ENCODE measurements at places on chromosomes 6 and 20.

- DNase-seq, result no peak
Measured at GRCh38 chr20:9196110-9196509, 127.2 kb downstream of the PLCB4 start.

DNA sequence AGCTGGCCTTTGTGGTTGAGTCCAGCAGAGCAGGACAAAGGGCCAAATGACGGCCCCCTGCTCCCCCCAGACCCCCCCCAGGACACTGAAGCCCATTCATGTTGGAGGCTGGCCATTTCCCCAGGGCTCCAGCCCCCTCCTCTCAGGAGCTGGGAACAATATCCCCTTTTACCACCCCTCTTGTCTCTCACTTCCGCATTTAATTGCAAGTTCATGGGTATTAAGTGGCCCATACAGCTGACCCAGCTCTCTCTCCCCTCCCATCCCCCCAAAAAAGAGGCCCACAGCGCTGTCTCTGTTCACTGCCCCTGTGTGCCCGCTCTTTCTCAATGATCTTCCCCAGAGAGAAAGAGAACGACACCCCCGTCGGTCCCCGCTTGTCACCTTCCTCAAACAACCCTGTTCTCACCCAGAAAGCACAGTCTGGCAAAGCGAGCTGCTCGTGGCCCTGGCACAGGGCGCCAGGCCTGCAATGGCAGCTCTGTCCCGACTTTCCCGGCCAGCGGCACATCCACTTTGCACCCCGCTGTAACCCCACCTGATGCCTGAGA is 30.4 kb downstream of the PREX1 start:
- peak; percentile 42 for DNase-seq

- no peak for DNase-seq
Measured at GRCh38 chr6:4727671-4728435, 48.4 kb upstream of the CDYL start.

- DNase-seq, result no peak
Measured at GRCh38 chr6:89190741-89191140, 26.4 kb downstream of the GABRR1 start.

DNA sequence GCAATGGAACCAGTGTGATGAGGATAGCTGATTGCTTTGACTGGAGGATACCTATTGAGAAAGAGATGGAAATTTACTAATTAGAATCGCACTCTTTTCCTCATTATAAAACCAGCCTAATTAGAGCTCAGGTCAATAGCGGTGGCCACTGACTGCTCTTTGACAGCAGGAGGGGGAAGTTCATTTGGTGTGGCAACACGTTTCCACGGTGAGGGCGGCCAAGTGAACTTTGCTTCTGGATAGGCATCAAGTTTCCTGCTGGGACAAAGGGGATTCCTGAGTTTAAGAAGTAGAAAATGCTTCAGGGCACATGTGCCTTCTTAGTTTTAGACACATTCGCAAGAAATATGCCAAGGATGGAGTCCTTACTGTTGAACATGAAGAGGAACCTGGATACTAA is 145.3 kb upstream of the NRN1 start:
- no peak for DNase-seq

DNA sequence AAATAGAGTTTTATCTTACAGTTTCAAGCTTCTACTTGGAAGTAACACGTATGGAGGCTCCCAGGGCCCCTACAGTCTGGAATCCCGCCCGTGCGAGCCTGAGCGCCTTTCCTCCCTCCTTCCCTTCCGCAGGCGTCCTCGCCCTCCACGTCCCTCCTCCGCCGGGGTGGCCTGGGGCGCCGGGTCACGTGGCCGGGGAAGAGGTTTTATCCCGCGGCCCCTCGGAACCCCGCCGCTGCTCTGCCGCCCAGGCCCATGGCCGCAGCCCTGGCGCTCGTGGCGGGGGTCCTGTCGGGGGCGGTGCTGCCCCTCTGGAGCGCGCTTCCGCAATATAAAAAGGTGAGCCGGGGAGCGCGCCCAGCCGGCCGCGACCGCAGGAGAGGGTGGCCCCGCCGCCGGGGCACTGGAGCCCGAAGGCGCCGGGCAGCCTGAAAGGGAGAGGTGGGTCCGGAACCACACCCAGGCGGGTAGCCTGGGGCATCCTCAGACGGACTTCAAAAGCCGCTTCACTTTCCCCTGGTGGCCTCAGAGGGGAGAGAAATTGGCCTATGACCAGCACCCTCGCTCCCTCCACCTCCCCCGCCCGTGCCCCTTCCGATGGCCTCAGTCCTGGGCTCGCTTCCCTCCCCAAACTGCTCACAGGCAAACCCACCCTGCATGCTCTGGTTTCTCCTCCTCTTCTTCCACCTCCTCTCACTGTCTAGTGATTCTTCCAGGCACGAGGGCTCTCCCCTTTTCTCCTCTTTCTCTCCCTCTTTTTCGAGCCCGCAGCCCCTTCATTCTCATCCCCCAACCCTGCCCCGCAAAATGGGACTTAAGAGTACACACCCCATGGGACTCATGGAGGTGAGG is at the start of gene CLPSL2:
CLPSL2 (plus strand) TSS at position 235 of the 852 bp plus-strand sequence; CDS start at position 256, 21 bp downstream.
- no peak for DNase-seq

GRCh38 chr6:122548281-122548680 is 61.9 kb upstream of the PKIB start:
- no peak for DNase-seq

- no peak for DNase-seq
Measured at GRCh38 chr6:116010386-116010785, 50.3 kb downstream of the FRK start.

DNA sequence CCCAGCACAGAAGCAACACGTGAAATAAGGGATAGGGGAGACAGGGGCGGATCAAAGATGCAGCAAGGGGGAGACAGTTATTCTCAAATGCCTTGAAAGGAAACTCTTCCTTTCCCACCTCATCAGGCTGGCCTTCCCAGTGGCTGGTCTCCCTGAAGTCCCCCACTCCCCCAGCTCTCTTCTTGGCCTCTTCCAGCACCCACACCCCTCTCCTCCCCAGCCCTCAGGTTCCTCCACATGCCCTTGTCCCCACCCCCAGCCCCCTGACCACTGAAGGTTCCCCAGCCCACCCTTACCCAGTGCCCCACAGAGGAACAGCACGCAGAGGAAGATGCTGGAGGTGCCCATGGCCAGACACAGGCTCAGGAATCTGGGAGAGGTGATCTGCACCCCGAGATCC is 1.7 kb upstream of the LY6G6D start:
- no peak for DNase-seq

- no peak for DNase-seq
Measured at GRCh38 chr20:31838646-31839292, 6.6 kb downstream of the FOXS1 start.

- no peak for DNase-seq
Measured at GRCh38 chr20:12383821-12384220, 466.1 kb downstream of the BTBD3 start.

GRCh38 chr20:14384416-14385175 is 47.2 kb upstream of the FLRT3 start:
- no peak for DNase-seq

DNA sequence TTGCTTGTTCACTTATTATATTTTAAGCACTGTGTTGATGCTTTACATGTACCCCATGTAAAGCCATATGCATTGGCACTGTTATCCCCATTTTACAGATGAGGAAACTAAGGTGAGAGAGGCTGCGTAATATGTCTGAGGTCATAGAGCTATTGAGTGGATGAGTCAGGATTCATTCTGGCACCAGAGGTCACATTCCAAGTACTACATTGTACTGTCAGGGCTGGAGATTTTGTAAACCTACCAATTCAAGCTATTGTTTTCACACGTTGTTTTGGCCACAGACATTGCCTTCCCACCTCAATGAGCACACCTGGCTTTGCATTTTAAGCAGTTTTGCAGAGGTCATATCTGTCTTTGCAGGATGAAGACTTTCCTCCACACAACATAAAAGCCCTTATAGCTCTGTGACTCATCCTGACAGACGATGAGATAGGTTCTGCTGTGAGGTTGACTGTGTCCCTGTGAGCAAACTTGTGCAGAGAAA is 33.2 kb downstream of the ANKS1A start:
- DNase-seq, result no peak

- DNase-seq, result no peak
Measured at GRCh38 chr6:98724537-98724936, 109.8 kb upstream of the POU3F2 start.

GRCh38 chr6:106037060-106037459 is 49.1 kb upstream of the PRDM1 start:
- no peak for DNase-seq

DNA sequence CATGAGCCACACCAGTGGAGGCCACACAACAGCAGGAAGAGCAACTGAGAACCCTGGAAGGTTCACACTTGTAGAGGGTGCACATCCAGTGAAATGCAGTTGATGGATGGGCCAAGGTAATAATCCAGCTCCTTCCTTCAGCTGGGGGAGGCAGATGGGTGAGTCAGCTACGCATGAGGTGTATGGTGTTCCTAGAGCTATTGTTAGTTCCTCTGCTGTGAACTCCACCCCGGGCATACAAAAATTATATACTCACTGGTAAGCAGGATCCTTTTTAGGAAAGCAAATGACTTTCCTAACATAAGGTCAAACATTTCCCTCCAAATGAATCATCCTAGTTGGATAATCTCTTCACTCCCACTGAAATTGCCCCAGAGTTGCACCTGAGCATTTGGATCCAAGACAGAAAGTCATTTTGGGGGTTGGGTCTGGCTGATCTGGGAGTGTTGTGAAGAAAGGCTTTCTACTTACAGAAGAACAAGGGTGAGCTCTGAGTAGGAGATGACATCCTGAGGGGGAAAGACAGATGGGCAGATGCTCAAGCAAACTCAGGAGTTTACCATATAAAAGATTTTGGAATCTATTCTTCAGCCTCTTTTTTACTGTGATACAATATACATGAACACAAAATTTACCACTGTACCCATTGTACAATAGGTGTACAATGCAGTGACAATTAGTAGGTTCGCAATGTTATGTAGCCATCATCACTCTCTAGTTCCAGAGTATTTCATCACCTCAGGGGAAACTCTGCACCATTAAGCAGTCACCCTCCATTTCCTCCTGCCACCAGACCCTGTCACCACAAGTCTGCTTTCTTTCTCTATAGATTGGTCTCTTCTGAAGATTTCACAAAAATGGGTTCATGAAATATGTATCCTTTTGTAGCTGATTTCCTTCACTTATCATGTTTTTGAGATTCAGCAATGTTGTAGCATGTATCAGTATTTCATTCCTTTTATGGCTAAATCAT is 11.1 kb downstream of the HLA-F start:
- DNase-seq, result no peak

DNA sequence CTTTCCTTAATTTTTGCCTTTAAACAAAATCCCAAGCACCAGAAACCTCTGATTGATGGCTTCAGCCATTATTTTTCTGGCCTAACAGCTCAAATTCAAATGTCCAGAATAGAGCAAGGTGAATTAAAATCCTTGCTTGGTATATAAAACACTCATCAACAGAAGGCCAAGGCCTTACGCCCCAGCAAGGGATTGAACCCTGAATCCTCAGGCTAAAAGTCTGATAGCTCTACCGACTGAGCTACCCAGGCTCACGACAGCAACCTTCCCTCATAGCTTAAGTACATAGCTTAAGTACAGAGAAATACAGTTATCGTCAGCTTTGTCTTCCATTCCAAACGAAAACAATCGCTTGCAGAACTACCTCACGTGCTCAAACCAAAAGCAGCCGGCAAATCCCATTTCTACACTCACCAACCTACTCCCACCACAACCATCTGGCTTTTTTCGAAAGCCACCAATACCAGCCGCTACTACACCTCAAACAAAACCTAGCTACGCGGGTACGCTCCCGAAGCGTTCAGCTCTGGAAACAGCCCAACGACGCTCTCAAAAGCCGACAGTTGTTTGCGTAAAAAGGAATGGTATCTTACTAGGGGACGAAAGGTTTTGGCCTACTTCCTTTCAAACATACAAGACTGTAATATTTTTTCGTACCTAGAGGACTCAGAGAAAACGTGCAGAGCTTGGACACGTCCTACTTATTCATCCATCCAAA is 167.5 kb downstream of the GPX5 start:
- no peak for DNase-seq

- DNase-seq, result peak; percentile 9
Measured at GRCh38 chr20:64246616-64247306, 8.8 kb upstream of the PCMTD2 start.

- no peak for DNase-seq
Measured at GRCh38 chr6:13096084-13096483, 232.3 kb downstream of the TBC1D7 start.

- DNase-seq, result no peak
Measured at GRCh38 chr6:155404937-155405336, 50.7 kb downstream of the NOX3 start.

DNA sequence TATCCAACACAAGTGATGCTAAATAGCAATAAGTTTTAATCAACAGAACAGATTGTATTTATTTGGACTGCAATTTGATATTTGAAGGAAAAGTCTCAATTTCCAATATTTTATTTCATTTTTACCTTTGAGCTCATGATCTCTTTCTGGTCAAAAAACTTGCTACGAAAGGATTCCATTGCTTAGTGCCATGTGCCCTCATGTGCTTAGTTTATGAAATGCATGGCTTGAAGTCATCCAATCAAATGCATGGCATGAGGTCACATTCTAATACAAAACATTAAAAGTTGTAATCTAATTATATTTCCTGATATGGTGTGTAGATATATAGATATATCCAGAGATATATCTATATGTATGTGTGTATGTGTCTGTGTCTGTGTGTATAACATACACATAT is 321.2 kb upstream of the ADGRB3 start:
- no peak for DNase-seq

DNA sequence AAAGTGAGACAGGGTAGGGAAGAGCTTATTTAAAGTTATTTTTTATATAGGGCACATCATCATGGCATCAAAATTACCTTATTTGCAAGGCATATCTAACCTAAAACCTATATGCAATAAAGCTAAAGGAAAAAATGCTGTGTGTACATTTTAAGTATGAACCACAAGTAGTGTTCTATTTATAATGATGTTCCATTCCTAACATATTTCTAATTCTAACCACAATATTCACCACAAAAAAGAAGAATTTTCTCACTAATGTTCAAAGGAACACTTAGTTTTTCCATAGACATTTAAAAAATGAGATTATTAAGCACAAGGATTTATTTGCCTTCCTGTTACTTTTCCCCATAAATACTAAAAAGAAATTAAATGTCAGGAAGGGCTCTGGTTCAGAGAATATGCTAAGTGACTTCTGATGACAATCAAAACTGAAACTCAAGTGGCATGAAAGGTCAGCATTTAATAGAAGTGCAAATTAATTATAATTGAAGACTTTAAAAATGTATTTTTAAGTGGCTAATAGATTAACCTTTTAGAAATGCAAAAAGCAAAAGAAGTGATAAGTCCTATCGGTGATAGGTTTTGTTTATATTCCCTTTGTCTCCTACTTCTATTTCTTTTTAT is 25.1 kb downstream of the GPR63 start:
- DNase-seq, result no peak

GRCh38 chr6:107114926-107115694 is at the start of gene BEND3:
BEND3 (minus strand) TSS chr6:107115515; CDS start chr6:107099285, 16,230 bp downstream.
- peak; percentile 43 for DNase-seq

- DNase-seq, result no peak
Measured at GRCh38 chr6:3377536-3378397, 79.1 kb downstream of the SLC22A23 start.

- no peak for DNase-seq
Measured at GRCh38 chr20:37417617-37418467, 71.9 kb downstream of the SRC start.

DNA sequence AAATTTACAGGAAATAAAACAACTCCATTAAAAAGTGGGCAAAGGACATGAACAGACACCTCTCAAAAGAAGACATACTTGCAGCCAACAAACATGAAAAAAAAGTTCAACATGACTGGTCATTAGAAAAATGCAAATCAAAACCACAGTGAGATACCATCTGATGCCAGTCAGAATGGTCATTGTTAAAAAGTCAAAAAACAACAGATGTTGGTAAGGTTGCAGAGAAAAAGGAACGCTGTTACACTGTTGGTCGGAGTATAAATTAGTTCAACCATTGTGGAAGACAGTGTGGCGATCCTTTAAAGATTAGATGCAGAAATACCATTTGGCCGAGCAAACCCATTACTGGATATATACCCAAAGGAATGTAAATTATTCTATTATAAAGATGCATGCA is 858.0 kb upstream of the FLRT3 start:
- no peak for DNase-seq

All from left cardiac atrium (tissue), 4 donors.